AG04449 (cell line): ENCODE measurements at places on chromosomes 7 and 10.

- DNase-seq = no peak
These were observed 24.9 kb downstream of the CALML3 start for GRCh38 chr10:5549462-5550249.

DNA sequence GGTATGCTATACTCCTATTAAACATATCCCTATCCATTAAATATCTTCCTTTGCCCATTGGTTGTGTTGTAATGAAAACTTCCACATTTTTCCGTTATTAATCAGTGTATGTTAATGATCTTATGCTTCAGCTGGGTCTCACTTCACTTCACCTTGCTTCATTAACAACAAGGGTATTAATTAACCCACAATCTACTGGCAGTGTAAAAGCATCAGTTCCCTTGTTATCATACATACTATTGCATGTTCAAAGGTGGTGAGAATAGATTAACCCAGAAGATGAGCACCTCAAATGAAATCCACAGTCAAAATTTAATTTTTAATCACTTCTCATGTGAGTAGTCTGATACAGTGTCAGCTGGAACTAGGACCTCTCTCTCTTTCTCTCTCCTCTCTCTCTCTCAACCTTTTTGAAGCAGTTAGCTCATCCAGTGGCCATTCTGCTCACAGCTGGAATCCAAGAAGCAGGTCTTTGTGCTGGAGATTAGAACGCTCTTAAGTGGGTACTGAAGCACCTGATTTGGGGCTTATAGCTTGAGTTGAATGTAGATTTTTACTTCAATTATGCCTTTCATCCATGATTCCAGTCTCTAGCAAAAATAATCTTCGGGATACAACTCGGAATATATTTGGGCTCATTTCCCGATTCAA, 172.3 kb downstream of the RAPGEF5 start:
- DNase-seq = no peak

DNA sequence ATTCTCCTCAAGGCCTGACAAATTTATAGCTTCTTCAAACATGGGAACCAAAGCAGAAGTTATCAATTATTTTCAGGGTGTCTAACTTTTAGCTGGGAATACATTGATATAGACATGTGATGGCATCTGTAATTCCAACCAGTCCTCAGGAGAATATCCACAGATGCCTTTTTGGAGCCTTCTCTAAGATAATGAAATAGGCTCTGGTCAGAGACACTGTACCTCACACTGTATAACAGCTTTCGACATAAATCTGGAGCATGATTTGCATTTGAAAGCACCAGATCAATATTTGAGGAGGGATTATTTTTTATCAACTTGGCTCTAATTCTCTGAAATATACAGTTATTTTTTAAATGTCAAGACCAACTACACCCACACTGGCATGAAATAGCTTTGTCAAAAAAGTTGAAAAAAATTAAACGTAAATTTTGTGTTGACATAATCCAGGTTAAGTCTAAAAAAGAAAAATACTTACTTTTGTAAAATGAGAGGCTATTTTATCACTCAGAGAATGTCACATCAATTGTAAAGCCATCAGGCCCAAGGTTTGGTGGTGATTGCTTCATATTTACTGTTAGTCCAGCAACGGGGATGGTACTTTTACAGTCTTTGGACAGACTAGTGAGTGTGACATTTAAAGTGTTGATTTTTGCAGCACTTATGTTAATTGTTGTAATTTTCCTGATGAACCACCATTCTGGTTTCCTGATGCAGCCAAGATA, 177.0 kb upstream of the SP8 start:
- DNase-seq = no peak

DNA sequence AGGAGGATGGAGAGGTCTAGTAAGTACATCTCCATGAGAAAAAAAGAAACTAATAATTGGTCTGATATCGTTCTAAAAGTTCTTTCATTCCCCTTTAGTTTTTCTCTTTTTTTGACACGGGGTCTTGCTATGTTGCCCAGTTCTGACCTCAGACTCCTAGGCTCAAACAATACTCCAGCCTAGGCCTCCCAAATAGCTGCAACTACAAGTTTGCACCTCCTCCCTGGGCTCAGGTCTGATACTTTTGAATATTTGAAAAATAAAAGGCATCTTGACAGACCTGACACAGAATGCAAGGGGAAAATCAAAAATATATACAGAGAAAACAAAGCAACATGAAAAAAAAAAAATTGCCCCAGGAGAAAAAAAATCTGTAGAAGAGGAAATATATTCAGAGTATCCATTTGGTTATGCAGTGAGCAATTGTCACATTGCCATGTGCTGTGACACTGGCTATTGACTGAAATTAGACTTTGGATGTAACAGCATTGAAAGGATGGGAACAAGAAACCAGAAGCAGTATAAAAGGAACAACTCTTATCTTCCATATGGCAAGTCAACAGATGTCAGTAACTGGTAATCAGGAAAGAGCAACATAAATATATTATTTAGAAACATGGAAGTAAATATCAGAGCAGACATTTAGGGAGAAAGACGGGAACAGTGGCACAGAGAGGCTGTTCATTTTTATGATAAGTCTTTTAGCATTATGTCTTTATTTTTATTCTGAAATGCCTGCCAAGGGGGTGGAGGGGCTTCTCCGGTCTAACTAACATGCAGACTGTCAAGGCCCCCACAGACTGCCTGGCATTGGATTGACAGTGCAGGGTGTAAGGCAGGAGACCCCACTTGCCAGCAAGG, 408.4 kb downstream of the PARD3 start:
- no peak for DNase-seq

GRCh38 chr7:36925691-36926090, 201.4 kb upstream of the AOAH start:
- DNase-seq = no peak

- no peak for DNase-seq
These were observed 1014.1 kb downstream of the REEP3 start for GRCh38 chr10:64535131-64535867.

GRCh38 chr10:46557319-46558121, 1.1 kb upstream of the GPRIN2 start:
- no peak for DNase-seq

DNA sequence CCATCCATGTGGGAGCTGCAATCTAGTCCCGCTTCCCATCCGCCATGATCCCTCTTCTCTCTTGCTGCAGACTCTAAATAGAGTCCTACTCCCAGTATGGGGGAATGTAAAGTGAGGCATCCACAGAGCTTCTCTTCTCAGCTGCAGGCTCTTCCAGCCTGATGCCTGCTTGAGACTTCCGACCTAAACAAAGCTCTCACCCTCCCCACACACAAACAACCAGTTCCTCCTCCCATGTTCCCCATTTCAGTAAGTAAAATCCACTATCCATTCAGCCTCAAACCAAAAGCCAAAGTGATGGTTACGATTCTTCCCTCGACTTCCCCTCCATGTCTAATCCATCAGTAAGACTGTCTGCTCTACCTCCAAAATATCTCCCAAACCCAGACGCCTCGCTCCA, 108.2 kb upstream of the NFE2L3 start:
- no peak for DNase-seq

GRCh38 chr7:68544851-68545250, 1053.4 kb upstream of the AUTS2 start:
- DNase-seq = no peak

DNA sequence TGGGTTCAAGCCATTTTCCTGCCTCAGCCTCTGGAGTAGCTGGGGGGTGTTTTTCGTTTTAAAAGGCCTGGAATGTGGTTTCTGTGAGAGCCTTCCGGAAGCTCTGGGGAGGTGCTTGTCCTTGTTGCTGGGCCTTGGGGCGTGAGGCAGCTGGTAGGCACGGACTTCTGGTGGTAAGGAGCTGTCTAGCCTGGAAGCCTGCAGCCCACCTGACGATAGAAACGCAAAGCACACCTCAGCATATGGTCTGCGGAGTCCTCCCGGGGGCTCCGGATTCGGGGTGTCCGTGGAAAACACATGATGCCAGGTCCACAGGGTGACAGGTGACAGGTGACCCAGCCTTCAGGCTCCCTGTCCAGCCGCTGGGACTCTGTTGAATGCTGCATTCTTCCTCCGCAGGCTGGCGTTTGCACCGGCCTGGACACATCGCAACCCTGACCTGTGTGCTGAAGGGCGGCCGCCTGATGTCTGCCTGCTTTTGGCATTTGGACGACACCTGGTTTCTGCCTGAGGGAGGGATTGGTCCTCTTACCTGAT, 37.3 kb downstream of the INPP5A start:
- no peak for DNase-seq

DNA sequence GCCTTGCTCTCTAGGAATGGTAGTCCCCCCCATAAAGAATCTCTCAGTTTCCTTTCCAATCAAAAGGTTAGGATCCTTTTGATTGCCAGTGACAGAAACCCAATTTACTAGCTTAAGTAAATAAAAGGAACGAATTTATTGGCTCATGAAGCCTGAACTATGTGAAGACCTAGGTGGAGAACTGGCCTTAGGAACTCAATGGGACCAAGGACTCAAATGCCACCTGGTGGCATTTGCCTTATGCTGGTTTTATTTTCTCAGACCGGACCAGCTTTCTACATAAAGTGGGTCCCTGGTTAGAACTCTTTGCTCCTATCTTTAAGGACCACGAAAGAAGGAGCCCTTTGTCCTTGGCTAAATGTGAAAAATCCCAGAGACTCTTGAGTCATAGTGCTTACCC, 25.4 kb downstream of the CFTR start:
- no peak for DNase-seq

DNA sequence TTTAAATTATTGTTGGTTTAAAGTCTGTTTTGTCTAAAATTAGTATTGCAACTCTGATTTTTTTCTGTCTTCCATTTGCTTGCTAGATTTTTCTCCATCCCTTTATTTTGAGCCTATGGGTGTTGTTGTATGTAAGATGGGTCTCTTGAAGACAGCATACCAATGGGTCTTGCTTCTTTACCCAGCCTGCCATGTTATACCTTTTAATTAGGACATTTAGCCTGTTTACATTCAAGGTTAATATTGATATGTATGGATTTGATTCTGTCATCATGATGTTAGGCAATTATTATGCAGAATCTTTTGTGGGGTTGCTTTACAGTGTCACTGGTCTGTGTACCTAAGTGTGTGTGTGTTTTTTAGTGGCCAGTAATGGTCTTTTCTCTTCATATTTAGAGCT, 281.4 kb upstream of the CSTF2T start:
- no peak for DNase-seq

DNA sequence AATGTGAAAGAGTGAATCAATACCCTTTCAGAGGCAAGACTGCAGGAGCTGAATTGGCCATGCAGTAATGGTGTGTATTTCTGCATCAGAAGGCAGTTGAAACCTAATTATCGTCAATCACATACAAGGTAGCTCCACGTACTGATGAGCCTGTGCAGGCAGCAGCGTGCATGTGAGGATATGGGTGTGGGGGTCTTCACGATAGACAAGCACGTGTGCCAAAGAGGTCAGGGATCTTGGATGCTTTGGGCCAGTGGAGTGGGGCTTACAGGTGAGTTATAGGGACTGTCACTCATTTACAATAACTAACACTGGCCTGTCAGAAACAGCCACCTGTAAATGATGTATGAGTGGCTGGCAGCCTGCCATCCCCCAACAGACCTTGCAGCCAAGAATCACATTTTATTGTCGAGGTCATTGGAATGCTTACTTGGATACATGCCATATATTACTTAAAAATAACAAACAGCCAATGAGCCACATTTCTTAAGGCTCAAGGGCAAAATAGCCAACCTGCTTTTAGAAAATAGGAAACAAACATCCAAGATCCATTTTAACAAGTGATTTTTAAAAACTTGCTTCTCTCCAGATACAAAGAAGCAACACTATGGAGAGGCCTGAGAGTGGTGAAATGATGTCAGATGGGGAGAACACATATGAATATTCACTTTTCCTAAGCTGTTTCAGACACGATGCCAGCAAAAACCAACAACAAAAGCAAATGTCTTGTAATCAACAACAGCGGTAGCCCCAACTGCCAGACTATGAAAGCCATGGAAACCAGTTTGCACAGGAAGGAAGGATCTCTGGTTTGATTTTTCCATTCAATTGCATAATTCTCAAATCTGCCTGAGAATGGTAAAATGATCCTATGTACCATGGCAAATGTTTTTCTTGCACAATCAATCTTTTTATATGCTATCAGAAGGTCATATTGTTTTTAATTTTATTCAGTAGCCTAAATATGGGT, 210.7 kb downstream of the SKAP2 start:
- DNase-seq = no peak

DNA sequence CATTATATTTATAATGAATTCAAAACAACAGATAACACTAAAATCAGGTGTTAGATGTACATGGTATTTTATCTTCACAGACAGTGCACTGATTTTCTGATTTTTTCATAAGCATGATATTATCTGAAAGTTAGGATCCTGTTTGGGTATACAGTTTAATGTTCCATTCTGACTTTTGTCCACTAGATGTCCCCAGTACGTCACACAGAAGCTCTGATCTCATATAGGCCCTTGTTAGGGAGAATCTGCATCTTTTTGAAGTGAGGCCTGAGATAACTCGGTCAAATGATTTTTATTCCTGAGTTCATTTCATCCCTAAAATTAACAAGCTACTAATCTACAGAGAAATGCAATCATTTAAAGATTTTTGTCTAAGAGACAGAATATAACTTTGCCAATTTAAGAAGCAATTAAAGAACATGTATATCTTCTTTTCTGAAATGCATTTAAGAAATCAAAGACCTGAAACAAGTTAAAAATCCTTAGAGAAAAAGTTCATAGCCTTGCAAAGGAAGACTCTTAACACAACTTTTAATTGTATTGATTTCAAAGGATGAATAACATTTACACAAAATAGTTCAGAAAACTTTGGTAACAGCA, 72.0 kb upstream of the TES start:
- peak; percentile 23 for DNase-seq

- DNase-seq = no peak
These were observed 6.2 kb upstream of the DMBT1 start for GRCh38 chr10:122554131-122555036.

DNA sequence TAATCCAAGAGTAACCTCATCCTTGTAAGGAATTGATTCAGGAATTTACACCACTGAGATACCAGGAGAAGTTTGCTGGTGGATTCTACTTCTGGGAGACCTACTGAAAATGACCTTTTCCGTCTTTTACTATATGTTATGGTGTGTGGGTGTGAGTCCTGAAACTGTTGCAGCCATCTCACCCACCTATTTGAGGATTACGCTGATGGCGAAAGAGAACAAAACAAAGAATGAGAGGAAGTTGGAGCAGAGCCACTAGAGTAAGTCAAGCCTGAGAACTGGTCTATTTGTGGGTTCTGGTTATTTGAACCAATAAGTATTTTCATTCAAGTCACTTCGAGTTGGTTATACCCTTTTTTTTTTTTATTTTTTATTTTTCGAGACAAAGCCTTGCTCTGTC, 12.7 kb upstream of the ABCC2 start:
- no peak for DNase-seq

GRCh38 chr10:130743751-130744271, 567.7 kb downstream of the TCERG1L start:
- no peak for DNase-seq

GRCh38 chr7:140883378-140883777, 41.4 kb downstream of the BRAF start:
- DNase-seq = no peak

GRCh38 chr7:158324397-158325360, 262.9 kb downstream of the PTPRN2 start:
- no peak for DNase-seq

DNA sequence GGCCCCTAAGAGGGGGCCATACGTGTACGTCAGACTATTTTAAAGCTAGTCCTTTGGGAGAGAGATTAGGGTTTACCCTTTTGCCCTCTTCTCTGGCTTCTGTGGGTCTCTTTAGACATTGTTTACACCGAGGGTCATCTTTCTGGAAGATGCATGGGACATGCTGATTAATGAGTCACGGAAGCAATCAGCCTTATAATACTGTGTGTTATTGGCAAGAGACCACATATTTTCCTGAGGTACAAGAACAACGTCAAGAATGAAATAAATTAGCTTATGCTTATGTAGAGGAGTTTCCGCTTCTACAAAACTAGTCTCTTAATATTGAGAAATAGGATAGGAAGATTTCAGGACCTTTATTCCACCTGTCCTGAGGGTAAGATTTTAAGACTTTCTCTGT, 327.7 kb downstream of the BBS9 start:
- DNase-seq = no peak
